ENCODE measurements at places on chromosomes 1 and 21.
A peak's percentile ranks its signal among the peaks of the same experiment; 100 is the strongest.

DNA sequence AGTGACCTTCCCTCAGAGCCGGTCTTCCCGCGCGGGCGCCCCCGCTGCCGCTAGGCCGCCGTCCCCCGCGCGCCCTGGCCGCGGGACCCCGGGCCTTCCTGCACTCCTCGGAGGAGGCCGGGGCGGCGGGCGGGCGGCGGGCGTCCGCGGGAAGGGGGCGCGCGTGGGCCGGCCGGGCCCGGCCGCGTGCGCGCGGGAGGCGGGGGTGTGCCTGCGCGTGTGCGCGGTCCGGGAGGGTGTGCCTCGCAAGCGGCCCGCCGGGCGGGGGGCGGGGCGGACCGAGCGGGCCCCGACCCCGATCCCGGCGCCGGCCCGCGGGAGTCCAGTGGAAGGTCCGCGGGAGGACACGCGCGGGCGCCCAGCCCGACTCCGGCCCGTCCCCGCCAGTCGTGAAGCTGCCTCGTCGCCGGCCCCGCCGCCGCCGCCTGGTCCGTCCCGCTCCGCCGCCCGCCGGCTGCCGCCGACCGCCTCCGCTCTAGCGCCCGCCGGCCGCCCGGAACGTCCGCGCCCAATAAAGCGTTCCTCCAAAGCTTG lies 438 bp downstream of the MRPS6 start:
- DNase-seq = peak; percentile 32

- DNase-seq = peak; percentile 33
Measured at GRCh38 chr1:218624052-218624451, 278.9 kb downstream of the TGFB2 start.

DNA sequence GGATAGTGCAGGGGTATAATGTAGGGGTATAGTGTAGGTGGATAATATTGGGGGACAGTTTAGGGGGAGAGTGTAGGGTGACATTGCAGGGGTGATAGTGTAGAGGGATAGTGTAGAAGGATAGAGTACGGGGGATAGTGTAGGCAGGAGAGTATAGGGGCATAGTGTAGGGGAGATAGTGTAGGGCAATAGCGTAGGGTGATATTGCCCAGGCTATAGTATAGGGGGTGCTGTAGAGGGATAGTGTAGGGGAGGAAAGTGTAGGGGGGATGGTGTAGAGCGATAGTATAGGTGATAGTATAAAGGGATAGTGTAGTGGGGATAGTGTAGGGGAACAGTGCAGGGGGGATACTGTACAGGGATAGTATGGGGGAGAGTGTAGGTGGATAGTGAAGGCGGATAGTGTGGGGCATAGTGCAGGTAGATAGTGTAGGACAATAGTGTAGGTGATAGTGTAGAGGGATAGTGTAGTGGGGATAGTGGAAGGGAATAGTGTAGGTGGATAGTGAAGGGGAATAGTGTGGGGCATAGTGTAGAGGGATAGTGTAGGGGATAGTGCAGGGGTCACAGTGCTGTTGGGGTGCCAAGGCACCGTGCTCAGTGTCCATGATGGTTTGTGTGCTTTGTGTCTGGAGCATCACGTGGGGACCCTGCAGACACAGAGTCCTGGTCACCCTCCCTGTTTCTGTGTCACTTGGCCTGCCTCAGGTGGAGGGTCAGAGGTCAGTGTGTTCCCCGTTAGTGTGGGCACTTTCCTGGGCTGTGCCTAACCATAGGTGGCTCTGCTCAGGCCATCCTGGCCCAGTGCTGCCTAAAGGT lies 10.5 kb upstream of the ARF1 start:
- no peak for DNase-seq

GRCh38 chr1:198268784-198269645 lies 112.2 kb downstream of the NEK7 start:
- DNase-seq = no peak

GRCh38 chr1:110091791-110092190 lies 20.5 kb upstream of the UBL4B start:
- DNase-seq = no peak

- no peak for DNase-seq
Measured at GRCh38 chr1:203781962-203782361, 13.5 kb upstream of the ZBED6 start.

- peak; percentile 14 for DNase-seq
Measured at GRCh38 chr1:198437332-198437731, 103.1 kb downstream of the ATP6V1G3 start.

GRCh38 chr1:93007941-93008577 lies 46.8 kb upstream of the DIPK1A start:
- no peak for DNase-seq

- DNase-seq = no peak
Measured at GRCh38 chr1:87093286-87093685, 178.9 kb downstream of the HS2ST1 start.

DNA sequence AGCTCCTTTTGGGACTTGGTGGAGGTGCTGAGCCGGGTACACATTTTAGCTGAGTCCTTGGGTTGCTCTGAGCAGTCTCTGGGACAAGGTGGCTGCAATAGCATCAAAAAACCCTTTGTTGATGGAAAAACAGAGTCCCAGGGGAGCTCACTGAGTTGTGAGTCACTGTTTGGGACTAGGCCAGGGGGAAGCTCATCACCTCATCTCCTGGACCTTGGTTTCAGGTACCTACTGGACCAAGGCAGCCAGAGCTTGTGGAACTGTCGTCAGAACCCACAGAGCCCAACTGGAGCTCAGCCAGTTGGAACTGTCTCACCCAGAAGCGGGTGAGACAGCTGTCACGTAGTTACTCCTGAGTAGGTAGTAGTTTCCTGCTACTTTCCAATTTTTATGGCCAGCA lies 146.7 kb downstream of the HLX start:
- DNase-seq = no peak

DNA sequence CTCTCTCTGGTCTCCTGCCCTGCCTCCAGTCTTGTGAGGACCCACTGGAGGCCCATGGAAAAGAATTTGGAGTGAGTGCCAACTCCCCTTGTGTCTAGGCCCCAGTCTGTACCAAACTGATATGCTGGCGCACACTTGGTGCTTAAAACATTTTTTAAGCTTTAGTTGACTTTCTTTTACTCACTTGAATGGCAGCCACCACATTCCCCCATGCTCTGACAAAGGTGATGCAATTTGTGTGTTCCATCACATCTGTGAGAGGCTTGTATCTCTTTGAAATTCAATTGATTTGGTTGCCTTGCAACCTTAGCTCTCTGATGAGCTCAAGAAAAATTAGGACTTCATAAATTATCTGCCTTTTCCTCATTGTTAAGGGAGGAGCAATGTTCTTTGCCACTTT lies 30.5 kb upstream of the WDTC1 start:
- no peak for DNase-seq

DNA sequence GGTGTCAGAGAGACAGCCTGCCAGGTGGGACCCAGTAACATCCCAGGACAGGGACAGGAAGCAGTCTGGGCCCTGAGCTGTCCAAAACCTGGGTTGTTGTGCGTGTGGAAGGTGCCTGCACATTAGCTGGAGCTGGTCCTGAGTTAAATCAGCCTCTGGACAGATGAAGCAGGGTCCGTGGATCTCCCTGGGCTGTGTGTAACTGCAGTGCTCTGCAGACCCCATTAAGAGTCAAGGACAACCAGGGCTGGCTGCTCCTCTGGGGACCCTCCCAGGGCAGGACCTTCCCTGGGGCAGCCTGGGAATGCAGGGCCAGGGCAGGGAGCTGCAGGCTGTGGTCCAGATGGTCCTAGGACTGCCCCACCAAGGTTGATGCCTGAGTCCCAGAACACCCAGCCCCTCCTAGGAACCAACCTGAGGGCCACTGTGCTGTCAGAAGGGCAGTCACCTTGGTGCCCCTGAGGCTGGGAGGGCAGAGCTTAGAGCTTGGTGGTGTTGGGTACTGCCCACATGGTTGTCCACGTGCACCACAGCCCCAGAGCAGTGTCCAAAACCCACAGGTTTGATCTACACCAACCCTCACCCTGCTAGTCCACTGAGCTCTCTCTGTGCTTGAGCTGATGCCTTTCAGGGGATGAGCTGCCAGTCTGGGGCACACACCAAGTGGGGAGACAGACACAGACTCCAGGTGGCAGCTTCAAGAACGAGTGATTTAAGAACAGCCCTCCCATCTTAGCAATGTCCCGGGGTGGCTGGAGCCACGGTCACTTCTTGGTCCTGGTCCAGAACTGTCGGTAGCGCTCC lies 2.9 kb downstream of the MRPL55 start:
- no peak for DNase-seq

DNA sequence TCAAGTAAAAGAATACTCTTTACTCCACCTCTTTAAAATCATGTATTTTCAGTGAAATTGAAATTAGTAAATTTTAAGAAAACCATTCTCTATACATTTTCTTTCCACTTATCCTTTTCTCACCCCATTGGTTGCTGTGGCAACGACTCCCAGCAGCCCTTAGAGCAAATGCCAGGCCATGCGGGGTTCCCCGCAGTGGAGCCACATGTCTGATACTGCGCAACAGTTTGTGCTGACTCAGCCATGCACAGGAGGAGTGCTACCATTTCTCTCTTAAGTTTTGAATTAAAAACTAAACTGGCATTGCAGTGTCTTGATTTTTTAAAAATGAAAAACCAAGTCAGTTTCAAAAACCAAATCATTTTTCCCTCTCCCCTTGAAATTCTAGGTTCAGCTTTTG lies 214.1 kb upstream of the L1TD1 start:
- peak; percentile 28 for DNase-seq

- DNase-seq = no peak
Measured at GRCh38 chr1:86035101-86035500, 121.5 kb downstream of the COL24A1 start.

- no peak for DNase-seq
Measured at GRCh38 chr1:14715802-14716201, 117.3 kb downstream of the KAZN start.

DNA sequence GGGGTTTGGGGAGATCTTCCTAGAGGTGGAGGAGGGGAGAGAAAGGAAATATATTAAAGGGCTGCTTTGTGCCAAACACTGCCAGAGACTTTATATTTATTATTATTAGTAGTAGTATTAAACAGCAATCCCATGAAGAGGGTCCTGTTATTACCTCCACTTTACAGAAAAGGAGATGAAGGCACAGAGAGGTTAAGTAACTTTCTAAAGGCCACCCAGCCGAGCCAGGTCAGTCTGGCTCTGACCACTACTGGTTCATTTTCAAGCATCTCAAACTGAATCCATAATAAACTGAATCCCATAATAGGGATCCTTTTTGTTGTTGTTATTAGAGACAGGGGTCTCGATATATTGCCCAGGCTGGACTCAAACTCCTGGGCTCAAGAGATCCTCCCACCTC lies 12.6 kb downstream of the NCMAP start:
- DNase-seq = no peak

DNA sequence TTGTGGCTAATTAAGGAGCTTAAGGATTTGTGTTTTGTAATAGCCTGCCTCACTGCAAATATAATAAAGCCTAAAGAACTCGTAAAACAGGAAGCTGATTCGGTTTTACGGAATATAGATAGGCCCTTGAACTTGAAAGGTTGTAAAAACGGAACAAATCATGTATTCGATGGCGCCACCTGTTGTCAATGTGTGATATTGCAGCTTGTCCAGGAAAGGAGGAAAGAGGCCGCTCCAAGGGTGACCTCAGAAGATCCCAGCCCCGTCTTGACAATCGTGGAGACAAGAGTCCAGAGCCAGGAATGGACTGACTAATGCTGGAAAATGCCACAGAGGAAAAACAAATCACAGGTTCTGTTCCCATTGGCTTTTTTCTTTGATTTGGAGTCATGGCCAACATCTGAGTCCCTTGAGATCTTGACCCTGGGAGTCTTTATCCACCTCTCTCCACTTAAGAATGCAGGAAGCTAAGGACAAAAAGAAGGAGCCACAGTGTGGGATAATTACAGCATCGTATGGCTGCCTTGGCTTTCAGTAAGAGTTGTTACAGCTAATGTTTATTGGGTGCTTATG lies 7.0 kb upstream of the IGSF21 start:
- peak; percentile 30 for DNase-seq

DNA sequence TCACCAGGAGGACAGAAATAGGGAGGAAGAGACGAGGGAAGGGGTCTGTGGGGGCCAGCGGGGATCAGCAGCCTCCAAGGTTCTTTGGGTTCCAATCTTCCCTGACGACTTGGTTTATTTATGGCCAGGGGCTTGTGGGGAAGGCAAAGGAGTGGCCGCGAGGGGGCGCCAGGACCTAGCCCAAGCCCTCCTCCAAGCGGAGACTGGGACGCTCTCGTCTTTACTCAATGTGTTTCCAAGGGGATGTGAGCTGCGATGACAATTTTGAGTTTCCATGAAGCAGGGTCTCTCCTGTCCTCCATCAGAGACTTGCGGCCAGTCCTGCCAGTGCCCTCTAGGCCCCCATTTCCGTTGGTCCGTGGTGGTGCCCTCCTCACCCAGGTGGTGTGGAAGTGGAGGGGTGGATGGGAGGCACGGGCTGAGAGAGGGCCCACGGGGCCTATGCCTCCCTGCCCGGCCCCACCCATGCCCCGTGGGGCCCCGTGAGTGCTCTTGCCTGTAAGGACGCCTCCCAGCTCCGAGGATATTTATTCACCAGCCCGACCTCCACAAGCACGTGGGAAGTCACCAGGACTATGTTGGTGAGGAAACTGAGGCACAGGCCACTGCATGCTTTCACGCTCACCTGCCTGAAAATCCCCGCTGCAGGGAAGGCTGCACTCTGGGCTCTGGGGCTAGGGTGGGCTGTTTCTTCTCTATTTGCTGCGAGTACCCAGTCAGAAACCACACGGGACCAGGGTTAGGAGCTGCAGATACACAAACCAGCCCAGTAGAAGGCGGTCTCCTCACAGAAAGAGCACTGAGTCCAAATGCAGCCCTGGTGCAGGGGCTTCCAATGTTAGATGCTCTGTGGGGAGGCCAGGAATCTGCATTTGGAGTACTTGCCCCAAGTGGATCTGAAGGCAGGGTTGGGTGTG lies 26.5 kb downstream of the DMRTB1 start:
- peak; percentile 74 for DNase-seq

GRCh38 chr1:184568148-184568547 lies 181.3 kb downstream of the C1orf21 start:
- no peak for DNase-seq

DNA sequence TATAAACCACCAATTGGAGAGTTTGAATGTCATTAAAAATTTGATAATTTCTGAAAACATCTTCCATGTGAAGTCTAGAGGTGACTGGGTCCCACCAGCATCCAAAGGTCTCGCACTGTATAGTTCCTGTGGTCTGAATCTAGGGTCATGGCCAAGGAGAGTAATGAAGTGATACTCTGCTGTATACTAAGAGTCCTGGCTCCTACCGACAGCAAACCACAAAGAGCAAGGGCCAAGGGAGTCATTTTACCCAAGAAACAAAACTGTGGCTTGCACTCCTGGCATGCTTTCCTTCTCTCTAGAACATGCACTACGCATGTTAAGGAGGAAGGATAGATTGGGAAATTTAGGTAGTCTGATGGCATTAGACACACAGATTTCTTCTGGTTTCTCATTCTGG lies 115.6 kb downstream of the BRINP2 start:
- DNase-seq = peak; percentile 59

- DNase-seq = no peak
Measured at GRCh38 chr1:234926559-234927311, 201.9 kb downstream of the TOMM20 start.

- DNase-seq = no peak
Measured at GRCh38 chr1:32759997-32760623, 57.0 kb downstream of the YARS1 start.

GRCh38 chr1:78490861-78491450 lies at the start of gene PTGFR:
PTGFR (plus strand) TSS chr1:78490974; CDS start chr1:78492744, 1,770 bp downstream.
- DNase-seq = peak; percentile 73

Measured in fibroblast of gingiva (primary cell).